ENCODE measurements at places on chromosomes 6 and 20. TPM values are rescaled to one million over a fixed set of nuclear protein-coding genes. Genes with fewer than 3 reads are reported as not detected.

The ZNF831 gene
- not detected for total RNA-seq

The SPATS1 gene
- total RNA-seq, result not detected

The ABRACL gene
- 66.0 TPM for total RNA-seq

The NKAIN2 gene
- not detected for total RNA-seq

The AP5S1 gene
- total RNA-seq, result 12.6 TPM

The FAM217A gene
- not detected for total RNA-seq

The KIAA1586 gene
- total RNA-seq, result 16.6 TPM

The MACROD2 gene
- 2.4 TPM for total RNA-seq

The DNMT3B gene
- 5.0 TPM for total RNA-seq

The OOEP gene
- not detected for total RNA-seq

The C6orf132 gene
- 5.3 TPM for total RNA-seq

The GJA10 gene
- total RNA-seq, result not detected

The TFB1M gene
- 24.1 TPM for total RNA-seq

The CTNNBL1 gene
- 59.6 TPM for total RNA-seq

The PTK7 gene
- 728 TPM for total RNA-seq

The FRS3 gene
- total RNA-seq, result 3.6 TPM

The PBOV1 gene
- not detected for total RNA-seq

The C20orf141 gene
- total RNA-seq, result not detected

The MYB gene
- total RNA-seq, result not detected

The COL20A1 gene
- total RNA-seq, result 3.1 TPM

The GFRA4 gene
- total RNA-seq, result not detected

The TNXB gene
- total RNA-seq, result 1.8 TPM

The SIRPD gene
- total RNA-seq, result not detected

Measured in astrocyte (in vitro differentiated cells and primary cell).